ENCODE measurements at places on chromosomes 4 and X.

GRCh38 chrX:139091066-139091465 lies 379.5 kb upstream of the FGF13 start:
- DNase-seq: no peak

DNA sequence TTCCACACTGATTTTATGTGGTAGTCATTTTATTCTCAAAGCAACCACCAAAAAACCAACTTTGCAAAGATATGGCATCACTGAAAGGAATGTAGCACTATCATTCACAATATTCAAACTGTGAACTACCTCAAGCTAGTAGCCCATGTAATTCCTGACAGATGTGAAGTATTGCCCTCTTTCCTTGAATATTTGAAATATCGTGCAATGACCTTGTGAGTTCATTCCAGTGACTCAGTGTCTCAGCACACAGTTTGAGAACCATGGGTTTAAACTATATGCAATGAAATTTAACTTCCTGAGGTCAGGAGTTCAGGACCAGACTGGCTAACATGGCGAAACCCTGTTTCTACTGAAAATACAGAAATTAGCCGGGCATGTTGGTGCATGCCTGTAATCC lies 20.9 kb upstream of the IQCM start:
- no peak for DNase-seq

- DNase-seq: no peak
Observed at GRCh38 chrX:45198706-45199105, 2.0 kb downstream of the DIPK2B start.

DNA sequence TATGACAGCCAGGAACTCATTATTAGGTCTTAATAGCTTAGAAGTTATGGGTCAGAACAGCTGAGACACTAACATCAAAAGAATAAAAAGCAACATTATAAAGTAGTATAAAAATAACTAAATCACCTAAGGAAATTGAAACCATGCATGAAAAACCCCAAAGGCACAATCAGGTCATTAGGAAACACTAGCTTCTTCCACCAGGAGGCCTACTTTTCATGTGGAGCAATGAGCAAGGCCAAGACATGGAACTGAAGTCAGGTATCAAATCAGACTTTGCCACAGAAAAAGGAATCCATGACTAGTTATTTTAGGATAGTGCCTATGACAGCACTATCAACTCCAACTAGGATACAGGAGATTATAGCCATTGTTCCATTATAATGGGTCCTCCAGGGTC lies 7.9 kb downstream of the HUWE1 start:
- no peak for DNase-seq

DNA sequence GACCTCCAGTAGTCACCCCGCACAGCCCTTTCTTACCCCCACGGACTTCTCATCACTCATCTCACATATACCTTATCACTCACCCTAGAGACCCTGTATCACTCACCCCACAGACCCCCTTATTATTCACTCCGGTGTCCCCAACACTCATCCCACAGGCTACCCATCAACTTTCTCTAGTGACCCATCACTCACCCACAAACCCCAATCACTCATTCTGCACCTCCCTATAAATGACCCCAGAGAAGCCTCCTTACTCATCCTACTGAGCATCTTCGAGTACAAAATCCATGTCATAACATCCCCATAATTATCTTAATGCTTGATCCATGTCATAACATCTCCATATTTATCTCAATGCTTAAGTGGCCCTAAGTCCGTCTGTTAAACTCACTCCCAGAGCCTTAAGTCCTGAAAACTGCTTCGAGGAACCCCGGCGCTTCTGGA lies 934 bp downstream of the ZNF41 start:
- no peak for DNase-seq

DNA sequence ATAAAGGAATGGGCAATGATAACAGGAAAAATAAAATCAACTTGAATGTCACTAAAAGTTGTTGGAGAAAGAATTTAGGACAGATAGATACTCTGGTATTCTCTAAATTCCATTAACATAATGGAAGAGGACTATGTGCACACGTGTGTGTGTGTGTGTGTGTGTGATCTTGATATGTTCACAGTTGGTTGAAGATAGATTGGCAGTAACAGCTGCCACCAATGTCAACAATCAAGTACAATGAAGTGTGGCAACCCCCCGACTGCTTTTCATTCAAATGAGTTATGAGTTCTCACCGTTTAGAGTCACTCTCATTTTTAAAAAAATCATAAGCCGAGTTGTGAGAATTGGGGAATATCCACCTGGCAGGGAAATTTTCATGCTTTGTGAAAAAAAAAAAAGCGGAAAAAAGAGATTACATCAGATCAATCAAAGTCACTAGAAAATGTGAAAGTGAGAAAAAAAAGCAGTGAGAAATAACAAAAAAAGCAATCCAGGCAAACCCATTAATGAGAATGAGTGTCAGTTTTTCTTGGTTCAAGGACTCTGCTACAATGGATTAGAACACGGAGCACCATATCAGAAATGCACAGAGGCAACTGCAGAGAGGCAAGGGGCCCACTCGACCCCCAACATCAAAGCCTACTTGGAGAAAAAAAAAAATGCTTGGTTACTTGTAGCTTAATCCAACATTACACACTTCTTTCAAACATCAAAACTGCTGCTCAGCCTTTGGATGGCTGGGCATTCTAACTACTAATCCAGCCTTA lies 414.9 kb upstream of the PITX2 start:
- DNase-seq: no peak

GRCh38 chr4:71639380-71639779 lies 144.5 kb downstream of the GC start:
- DNase-seq: no peak

GRCh38 chr4:142160509-142160908 lies 524.1 kb downstream of the IL15 start:
- no peak for DNase-seq
